Stimulated activated CD4-positive, alpha-beta T cell treated with anti-CD3 and anti-CD28 coated beads, Interleukin-12 subunit alpha, Interleukin-12 subunit beta, amount 100 ng/mL, for 4 hours (primary cell): ENCODE measurements at places on chromosomes 2 and 18.

GRCh38 chr2:232385660-232386489 lies 7.3 kb downstream of the ALPP start:
- no peak for DNase-seq

DNA sequence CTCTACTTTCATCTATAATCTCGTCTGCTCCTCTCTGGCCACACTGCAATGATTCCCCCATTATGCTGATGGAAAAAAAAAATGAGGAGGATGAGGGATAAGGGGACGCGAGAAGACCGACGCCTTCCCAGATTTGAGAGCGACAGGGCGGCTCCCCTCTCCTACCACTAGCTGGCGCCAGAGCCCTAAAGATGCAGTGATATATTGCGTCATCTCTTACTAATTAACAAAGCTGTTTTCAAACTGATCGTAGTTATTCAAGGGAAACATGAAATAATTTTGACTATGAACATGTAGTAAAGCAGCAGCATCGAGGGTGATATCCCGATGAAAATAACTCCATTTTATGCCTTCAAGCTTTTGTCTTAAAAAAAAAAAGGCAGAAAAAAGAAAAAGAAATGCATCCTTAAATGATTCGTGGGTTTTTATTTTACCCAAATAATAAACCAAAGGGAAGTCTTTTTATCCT lies 48.0 kb upstream of the HNRNPA3 start:
- peak; percentile 74 for DNase-seq

GRCh38 chr18:59926131-59926530 lies 26.3 kb downstream of the PMAIP1 start:
- no peak for DNase-seq

DNA sequence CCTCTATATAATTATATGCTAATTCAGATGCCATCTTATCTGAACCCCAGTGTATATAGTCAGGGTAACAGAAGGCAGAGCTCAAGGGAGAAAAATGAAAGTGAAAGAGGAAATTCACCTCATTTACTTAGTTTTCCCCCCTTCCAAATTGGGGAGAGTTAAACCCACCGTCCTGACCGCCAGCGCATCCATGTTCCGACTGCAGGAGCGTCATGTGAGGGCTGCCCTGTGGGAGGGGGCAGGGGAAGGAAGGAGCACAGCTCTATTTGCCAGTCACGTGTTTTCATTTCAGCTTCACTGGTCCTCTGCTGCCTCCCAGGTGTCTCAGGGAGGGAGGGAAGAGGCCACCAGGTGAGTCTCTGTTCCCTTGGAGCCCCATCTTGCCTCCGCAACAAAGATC lies 13.2 kb downstream of the CNNM4 start:
- DNase-seq = peak; percentile 22

DNA sequence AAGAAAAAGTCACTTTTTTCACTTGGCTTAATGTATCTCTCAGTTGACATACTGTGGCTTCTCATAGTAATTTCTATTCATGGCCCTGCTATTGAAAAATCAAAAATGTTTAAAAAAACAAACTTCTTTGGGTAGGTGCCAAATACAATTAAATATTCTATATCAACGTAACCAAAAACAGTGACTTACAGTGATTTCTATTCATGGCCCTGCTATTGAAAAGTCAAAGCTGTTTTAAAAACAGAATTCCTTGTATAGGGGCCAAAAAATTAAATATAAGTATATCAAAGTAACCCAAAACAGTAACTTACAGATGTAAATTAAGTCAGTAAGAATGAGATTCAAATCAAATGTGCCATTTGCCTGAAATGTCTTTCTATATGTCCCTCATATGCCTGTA lies 31.4 kb upstream of the CD302 start:
- DNase-seq = no peak

DNA sequence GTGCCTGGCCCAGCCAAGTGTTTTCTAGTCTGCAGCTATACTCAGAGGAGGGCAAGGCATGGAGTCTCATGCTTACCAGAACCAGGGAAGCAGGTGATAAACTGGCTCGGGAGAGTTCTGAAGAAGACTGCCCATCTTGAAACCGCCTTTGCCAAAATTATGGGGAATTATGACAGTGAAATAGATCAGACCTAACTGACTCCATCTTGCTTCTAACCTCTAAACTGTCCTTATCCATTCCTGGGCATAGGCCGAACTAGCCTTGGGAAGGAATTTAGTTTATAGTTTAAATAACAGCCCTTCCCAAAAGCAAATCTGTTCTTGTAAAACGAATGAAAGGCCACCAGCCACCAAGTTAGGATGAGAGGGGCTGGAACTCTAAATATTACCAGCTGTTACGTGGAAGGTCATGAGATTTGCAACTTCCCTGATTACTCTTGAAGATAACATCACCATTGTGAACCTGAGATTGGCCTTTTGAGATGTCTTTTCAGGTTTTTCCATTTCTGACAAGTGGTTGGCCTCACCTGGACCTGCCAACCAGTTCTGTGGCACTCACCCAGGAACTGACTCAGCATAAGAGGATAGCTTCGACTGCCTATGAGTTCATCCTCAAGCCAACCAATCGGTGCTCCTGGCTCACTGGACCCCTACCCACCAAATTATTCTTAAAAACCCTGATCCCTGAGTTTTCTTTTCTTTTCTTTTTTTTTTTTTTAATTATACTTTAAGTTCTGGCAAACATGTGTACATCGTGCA lies 23.4 kb downstream of the CHCHD5 start:
- DNase-seq = no peak

DNA sequence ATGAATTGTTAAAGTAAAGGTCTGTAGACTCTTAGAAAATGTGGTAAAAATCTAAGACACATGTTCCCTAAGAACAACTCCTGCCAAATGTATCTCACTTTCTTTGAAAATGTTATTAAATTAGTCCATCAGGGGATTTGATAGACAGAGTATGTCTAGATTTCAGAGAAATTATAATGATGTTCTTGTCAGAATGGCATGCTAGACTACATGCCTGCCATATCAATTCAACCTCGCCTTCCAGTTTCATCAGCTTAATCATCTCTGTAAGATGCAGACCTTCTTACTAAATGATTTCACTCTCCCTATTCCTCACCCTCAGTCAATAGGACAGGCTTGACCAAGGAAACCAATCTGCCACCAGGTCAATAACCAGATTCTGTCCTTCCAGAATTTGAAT lies 368.4 kb downstream of the TXNL1 start:
- DNase-seq = no peak

GRCh38 chr2:157672129-157672528 lies 43.5 kb upstream of the ACVR1C start:
- DNase-seq = no peak

DNA sequence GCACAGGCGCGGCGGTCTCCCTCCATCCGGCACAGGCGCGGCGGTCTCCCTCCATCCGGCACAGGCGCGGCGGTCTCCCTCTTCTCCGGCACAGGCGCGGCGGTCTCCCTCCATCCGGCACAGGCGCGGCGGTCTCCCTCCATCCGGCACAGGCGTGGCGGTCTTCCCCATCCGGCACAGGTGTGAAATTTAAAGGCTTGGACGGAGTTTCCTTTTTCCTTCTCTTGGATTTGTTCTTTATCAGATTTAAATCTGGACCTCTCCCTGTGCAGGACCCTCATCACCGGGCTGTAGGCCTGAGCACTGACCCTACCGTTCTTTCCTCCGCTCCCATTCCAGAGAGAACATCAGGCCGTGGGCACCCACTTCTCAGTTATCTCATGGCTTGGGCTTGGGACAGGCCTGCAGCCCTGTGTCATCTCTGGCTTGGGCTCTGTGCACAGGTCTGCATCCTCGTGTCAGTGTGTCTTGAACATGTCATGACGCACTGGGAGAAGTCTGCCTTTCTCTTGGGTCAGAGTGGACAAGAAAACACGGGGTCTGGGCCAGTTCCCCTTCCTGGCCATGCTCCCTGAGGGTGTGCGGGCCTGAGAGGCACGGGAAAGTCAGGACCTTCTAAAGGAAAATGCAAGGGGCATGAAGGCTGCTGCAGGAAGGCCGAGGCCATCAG lies 53.9 kb upstream of the PXDN start:
- DNase-seq = no peak

GRCh38 chr2:232838406-232838874 lies 31.6 kb upstream of the SNORC start:
- peak; percentile 57 for DNase-seq

- DNase-seq = no peak
Measured at GRCh38 chr2:18345848-18346247, 214.6 kb downstream of the RDH14 start.

- no peak for DNase-seq
Measured at GRCh38 chr2:10083692-10084211, 3.5 kb upstream of the CYS1 start.

DNA sequence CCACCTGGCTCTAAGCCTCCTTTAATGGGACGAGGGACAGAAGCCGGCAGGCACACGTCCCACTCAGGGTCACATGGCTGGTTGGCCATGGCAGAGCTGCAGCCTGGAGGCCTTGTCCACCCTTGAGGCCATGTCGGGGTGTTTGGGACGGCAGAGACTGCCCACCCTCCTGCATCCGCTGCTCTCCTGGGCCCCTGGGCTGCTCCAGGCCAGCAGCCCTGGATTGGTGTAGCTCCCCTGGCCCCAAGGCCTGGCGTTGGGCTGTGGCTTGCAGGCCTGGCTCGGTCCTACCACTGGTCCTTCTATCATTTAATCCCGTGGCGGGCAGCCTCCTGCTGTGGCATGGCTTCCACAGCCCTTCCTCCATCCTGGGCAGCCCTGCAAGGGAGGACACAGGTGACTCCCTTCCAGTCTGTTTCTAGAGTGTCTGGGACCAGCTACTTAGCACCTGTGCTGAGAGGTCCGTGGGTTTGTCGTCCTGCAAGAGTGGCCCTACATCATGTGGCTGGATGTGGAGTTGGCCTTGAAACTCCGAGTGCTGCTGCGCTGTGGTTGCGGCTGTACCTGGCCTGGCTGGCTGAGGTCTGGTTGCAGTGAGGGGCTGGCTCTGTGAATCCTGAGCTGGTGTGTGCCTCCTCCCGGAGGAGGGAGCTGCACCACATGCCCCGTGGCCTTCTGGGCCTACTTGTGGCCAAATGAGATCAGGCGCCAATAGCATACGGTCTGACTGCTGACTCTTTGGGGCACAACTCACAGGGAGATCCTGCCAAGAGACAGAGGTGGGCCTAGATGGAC lies 67.3 kb downstream of the SH3RF3 start:
- DNase-seq = no peak

DNA sequence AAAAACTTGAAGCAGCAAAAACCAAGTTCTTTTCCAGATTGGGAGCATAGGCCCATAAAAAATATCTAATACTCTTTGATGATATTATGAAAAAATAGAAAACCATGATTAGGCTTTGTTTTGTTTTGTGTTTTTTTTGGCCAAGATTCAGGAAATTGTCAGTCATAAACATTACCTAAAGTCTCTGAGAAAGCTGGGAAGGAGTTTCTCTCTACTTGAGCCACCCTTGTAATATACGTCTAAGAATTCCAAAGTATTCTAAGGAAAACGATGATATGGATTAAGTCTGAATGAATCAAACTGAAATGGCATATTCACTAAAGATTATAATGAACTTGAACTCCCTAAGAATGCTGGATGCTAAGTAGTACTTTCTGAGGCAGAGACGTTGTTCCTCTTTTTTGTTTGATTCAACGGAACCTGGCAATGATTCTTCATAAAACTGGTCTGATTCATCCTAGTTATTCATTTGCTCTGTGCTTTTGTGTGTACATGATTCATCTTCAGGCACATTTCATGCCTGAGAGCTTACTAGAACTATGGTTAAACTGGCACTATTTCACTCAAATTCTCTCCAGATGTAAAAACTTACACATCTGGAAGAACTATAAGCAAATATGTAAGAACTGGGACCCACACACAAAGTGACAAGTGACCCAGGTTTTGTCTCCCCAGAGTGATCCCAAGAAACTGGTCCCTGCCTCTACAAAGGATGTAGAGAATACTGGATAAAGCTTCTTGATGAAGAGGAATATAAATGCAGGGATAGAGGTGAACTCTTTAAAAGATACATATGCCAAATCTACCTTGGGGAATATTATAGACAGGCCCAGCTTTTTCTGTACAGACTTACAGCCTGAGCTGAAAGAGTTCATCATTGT lies 159.7 kb downstream of the DOCK10 start:
- DNase-seq = no peak

DNA sequence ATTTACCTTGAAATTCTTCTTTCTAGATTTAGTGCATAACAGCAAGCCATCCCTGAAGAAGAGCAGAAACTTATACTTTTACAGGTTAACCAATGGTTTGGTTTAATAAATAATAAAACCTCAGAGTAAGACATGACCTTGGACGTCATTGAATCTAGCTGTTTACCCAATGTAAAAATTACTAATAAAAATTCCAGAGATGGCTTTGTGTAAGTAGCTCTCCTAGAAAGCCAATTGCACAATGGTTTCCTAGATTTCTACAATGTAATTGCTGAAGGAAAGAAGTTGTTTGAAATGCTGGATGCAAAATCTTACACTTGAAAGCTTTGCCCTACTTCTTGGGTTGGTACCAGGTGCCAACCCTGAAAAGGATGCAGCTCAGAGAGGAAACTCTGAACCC lies 1.5 kb downstream of the XDH start:
- DNase-seq = no peak

- DNase-seq = no peak
Measured at GRCh38 chr2:106147159-106147558, 46.9 kb downstream of the UXS1 start.

DNA sequence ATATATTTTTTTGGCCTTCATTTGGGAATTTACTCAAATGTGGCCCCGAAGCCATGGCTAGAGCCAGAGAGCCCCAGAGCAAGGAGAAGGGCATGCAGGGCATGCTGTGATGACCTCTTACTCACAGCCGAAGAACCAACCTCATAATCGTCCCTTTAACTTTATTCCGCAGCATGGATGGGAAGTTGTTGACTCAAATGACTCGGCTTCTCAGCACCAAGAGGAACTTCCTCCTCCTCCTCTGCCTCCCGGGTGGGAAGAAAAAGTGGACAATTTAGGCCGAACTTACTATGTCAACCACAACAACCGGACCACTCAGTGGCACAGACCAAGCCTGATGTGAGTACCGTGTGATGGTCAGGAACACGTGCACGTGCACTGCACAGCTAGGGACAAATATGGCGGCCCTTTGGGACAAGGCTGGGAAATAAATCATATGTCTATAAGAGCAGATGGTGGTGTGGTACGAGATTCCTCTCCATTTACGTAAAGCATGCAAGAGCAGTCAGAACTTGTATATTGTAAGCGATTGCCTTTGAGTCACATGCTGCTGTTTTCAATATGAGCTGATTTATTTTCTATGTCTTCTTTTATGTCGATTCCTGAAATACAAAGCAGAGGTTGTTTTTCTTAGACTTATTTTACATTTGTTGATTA lies 280.9 kb downstream of the NEDD4L start:
- no peak for DNase-seq

DNA sequence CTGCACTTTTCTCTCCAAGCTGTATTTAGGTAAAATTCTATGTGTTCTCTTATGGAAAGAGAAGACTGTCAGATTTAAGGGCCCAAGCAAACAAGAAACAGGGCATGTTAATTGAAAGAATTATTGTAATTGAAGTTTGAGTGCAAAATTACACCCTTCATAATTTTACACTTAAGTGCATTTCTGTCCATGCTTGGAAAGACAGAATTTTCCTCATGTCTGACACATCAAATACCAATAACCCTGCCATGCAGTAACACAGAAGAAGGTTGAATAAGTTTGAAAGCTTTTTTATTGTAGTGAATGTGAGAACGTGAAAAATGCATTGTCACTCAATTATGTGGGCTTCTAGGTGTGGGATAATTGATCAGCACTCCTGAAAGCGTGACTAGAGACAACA lies 52.9 kb upstream of the PARD3B start:
- no peak for DNase-seq

GRCh38 chr2:10305715-10306114 lies 3.0 kb downstream of the HPCAL1 start:
- peak; percentile 29 for DNase-seq

- no peak for DNase-seq
Measured at GRCh38 chr2:16553226-16553625, 112.4 kb downstream of the CYRIA start.
